Stimulated activated CD8-positive, alpha-beta memory T cell treated with anti-CD3 and anti-CD28 coated beads, Interleukin-15, amount 100 ng/mL, for 1 hour (primary cell): ENCODE measurements at places on chromosomes 7 and 10.
A peak's percentile ranks its signal among the peaks of the same experiment; 100 is the strongest.

DNA sequence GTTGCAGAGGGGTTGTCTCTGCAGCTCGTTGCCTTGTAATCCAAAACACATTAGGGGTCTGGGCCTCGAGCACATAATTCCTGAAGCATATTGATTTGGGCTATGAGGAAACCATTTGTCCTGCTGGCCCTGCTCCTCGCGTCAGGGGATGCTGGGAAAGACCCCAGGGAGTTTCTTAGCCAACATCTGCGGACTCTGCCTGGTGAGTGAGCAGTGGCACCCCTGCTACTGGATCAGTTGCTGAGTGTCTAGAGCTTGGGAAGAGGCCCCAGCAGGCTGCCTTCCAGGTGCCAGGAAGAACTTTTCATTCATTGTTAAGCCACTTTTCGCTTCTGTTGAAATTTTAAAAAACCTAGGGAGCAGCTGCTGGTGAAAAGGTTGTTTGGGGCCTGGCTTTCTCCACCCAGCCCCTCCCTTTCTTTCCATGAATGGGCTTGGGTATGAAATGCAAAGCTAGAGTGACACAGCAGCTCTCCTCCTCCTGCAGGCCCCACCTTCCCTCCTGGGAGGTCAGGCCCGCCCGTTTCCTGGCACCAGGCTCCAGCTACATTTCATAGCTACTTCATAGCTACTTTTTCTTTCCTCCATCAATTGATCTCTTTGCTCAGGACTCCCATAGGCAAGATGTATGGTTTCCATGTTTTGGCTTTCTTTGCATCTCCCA is 26.8 kb downstream of the TACR2 start:
- DNase-seq = no peak

- DNase-seq = no peak
Measured at GRCh38 chr10:11782793-11783557, 40.2 kb upstream of the PROSER2 start.

DNA sequence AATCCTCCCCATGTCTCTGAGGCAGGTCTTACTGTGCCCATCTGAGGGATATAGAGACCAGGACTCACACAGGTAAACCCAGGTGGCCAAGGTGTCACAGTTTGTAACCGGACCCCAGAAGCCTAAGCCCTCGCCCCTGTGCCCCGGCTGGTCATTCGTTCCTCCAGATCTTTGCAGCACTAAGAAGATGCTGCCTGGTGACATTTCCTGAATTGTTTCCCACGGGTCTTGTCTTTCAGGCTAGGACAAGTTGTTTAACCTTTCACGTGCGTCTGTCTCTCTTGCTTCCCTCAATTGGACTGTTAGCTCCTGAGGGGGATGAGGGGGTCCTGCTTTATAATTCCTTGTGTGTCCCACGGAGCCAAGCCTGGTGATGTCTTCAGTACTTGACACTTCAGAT is 158.0 kb downstream of the KCNMA1 start:
- no peak for DNase-seq

- DNase-seq = no peak
Measured at GRCh38 chr10:49161411-49161997, 26.7 kb downstream of the TMEM273 start.

GRCh38 chr7:29401769-29402168 is 161.9 kb upstream of the PRR15 start:
- DNase-seq = no peak

DNA sequence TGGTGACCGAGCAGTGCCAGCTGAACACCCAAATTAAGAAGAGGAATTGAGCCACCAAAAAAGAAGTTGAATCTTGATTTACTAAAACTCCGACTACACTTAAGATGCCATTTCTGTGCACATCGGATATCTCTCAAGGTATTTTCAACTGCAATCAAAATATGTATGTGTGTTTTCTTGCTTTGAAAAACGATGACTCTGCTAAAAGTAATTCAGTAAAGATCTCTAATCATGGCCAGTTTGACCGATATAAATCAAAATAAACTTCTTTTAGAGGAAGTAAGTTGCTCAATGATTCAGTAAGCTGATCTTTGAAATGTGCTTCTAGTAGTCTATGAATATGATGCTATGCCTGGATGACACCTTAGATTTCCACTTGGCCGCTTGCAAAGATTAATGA is 453.5 kb upstream of the TPK1 start:
- DNase-seq = no peak

DNA sequence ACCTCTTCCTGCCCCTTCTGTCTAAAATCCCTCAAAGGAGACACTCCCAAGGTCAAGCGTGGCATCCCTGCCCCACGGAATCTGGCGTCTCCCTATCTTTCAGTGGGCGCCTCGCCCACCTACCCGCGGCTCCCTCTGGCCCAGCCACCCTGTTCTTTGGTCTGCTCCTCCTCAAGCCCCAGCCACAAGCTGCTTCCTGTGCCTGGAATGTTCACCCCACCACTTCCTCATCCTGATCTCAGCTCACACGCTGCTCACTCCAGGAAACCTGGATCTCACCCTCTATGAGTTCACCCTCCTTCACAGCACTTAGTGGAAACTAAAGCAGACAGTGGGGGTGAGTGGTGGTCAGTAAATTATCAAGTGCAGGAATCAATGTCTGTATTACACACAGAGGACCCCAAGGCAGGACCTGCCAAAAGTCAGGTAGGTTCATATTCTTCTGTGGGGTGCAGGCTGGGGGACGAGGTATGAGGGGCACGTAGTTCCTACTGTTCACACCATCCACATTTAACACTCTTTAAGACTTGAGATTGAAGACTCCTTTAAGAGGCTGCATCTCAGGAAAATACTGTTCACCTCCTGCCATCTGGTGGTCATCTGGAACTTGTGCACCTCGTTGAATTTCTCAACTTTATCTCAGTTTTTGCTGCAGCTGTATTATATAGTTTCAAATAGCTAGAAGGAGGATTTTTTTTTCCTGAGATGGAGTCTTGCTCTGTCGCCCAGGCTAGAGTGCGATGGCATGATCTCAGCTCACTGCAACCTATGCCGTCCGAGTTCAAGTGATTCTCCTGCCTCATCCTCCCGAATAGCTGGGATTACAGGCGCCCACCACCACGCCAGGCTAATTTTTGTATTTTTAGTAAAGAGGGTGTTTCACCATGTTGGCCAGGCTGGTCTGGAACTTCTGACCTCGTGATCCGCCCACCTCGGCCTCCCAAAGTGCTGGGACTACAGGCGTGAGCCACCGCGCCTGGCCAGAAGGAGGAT is 166.6 kb downstream of the ARHGAP21 start:
- DNase-seq = no peak

- no peak for DNase-seq
Measured at GRCh38 chr7:111887734-111888133, 318.5 kb downstream of the DOCK4 start.

GRCh38 chr10:126049759-126050700 is 153.7 kb downstream of the FANK1 start:
- DNase-seq = no peak

GRCh38 chr10:88091490-88092061 is 228.2 kb downstream of the PTEN start:
- peak; percentile 30 for DNase-seq

GRCh38 chr7:15439853-15440252 is 122.0 kb downstream of the AGMO start:
- DNase-seq = no peak

GRCh38 chr7:116211913-116212596 is 1.7 kb downstream of the TES start:
- no peak for DNase-seq

DNA sequence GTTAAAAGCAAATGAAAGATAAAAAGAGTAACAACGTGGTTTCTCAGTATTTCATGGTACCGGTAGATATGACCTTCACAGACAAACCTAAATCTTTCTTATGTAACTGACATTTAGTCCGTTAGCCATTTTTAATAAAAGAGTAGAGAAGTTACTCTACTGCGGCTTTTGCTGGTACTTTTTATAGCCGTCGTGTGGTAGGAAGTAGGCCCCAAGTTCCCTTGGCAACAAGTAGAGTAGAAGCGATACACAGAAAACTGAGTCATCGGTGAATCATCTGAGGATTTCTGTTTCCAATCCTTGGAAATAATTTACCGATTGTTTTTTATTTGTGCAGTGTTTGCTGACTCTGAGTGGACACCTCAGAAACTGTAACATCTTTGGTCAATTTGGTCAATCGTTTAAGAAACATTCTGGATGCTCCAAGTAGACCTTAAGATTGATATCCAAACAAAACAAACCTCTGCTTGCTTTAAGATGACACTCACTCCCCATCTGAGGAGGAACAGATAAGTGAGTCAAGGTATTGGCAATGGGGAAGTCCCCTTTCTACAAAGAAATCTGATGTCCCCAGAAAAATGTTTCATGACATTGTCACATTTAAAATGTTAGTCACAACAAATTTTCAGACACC is 63.9 kb upstream of the AHR start:
- peak; percentile 24 for DNase-seq

GRCh38 chr7:45069444-45070253 is 19.1 kb downstream of the NACAD start:
- no peak for DNase-seq

DNA sequence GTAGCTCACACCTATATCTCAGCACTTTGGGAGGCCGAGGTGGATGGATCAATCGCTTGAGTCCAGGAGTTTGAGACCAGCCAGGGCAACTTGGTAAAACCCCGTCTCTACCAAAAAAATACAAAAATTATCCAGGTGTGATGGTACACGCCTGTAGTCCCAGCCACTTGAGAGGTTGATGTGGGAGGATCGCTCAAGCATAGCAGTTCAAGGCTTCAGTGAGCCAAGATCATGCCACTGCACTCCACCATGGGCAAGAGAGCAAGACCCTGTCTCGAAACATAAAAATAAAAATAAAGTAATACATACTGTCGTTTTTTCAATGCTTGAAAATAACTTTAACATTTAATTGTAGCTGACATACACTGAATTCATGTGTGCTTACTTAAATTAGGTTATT is 57.3 kb downstream of the REEP3 start:
- no peak for DNase-seq
